ENCODE measurements at places on chromosomes 3 and 15.
A peak's percentile ranks its signal among the peaks of the same experiment; 100 is the strongest.

DNA sequence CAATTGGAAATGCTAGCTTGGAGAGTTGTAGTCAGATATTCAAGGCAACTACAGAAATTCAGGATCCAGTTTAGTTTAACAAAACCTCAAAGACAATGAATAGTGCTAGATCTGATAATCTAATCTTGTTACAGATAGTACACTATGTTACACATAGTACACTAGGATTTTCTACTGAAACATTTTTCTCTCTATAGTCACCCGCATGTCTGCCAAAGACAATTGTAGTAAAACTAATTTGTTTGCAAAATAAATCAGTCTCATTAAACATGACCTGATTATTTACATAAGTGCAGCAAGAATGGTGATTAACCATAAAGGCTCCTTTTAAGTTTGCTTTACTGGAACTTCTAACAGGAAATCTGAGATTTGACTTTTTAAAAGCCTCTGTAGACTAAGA is 52.0 kb downstream of the ILDR1 start:
- no peak for DNase-seq

GRCh38 chr15:65512189-65512588 is 5.3 kb downstream of the DPP8 start:
- DNase-seq = no peak

GRCh38 chr3:172282850-172283249 is 165.4 kb downstream of the GHSR start:
- no peak for DNase-seq

DNA sequence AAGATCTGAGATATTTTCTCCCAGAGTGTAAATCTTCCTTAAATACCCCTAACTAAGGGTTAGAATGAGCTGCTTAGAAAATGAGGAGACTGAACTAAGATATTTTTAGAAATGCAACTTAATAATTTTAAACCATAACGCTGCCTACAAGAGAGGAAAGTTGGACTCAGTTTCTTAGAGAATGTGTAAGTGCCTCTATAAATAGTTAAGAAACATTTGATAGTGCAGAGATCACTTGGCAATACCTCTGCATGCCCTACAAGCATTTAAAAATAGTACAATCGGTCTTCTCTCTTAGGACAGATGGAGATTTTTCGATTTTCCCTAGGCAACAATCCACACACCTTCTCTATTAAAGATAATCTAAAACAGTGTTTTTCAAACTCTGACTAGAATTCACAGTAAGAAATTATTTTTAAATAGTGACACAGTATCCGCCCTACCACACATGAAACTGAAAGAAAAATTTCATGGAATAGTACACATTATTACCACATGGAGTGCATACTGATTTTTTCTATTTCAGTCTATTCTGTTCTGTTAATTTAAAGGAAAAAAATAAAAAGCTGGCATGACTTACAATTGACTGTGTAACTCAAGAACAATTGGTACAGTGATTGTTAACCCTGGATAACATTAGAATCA is 83.2 kb downstream of the GADL1 start:
- DNase-seq = no peak

- DNase-seq = no peak
These were observed 26.6 kb downstream of the GABRA5 start for GRCh38 chr15:26893351-26894065.

- DNase-seq = no peak
These were observed 159.3 kb downstream of the IL1RAP start for GRCh38 chr3:190673148-190673547.

- DNase-seq = peak; percentile 27
These were observed 610 bp upstream of the SATB1 start for GRCh38 chr3:18425641-18426257.

GRCh38 chr3:193564012-193564411 is 9.3 kb upstream of the ATP13A4 start:
- DNase-seq = no peak

- no peak for DNase-seq
These were observed 1.1 kb upstream of the NPHP3 start for GRCh38 chr3:132723024-132723950.

DNA sequence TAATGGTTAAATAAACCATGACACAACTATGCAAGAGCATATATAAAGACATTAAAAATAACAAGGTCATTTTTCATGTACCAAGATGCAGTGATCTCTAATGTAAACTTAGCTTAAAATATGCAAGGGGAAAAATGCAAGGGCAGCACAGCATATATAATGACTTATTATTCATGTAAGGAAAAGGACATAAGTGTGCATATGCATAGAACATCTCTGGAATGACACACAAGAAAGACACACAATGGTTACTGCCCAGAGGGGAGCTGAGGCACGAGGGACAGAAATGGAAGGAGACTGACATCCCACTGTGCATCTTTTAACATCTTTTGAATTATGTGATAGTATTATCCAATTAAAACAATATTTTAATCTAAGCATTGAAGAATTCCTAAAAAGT is 79.0 kb downstream of the FHIT start:
- DNase-seq = no peak

GRCh38 chr3:12302564-12302963 is 13.7 kb downstream of the PPARG start:
- no peak for DNase-seq

- DNase-seq = no peak
These were observed 96.2 kb upstream of the PLCL2 start for GRCh38 chr3:16788440-16789056.

- no peak for DNase-seq
These were observed 38.5 kb downstream of the DNAJB8 start for GRCh38 chr3:128427872-128428822.

DNA sequence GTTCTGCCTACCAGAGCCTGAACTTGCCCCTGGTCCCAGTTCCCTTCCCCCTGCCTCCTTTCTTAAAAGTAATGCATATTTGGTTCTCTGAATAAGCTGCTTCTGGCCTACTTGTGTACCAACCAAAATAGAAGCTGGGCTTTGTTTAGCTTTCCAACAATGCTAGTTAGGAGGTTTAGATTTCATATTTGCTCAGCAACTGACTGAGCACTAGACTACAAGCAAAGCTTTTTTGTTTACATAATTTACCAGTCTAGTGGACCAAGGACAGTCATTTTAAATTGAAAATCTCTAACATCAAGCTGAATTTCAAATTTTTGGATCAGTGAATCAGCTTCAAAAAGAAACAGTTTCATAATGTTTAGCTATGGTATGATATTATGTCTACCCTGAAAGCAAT is 331.2 kb downstream of the ULK4 start:
- no peak for DNase-seq

- DNase-seq = no peak
These were observed 72.4 kb downstream of the TBL1XR1 start for GRCh38 chr3:177124882-177125281.

GRCh38 chr3:58287354-58287753 is 18.7 kb upstream of the RPP14 start:
- no peak for DNase-seq

GRCh38 chr15:29749365-29750086 is 72.7 kb downstream of the TJP1 start:
- no peak for DNase-seq

DNA sequence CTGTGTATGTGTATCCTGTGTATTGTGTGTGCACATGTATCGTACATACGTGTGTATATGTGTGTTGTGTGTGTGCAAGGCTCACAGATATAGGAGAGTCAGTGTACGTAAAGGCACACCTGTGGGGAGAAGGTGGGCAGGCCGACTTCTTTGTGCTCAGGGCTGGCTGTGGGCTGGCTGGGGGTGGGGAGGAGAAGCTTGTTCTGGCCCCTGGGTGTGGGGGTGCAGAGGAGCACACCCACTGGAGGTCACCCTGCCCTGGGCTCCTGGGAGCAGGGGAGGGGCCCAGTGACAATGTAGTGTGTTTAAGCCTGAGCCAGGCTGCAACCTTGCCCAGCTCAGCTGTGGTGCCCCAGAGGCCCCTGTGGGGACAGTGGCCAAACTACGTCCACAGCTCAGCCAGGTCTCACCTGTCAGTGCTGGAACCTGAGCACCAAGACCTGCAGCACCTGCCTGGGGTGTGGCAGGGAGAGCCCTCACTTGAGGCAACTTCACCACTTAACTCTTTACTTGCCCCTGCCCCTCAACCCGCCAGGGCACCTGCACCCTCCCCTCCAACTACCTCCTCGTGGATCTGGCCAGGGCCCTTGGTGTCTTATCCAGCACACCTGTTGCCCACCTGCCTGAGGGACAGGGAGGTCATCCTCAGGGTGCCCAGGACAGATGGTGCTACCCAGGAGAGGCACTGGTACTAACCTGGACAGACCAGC is 2.6 kb upstream of the HHATL start:
- no peak for DNase-seq

GRCh38 chr15:41333026-41333562 is 413 bp downstream of the NUSAP1 start:
- DNase-seq = peak; percentile 30

GRCh38 chr3:14246414-14246813 is 67.8 kb downstream of the LSM3 start:
- no peak for DNase-seq

GRCh38 chr3:108029466-108029865 is 61.4 kb downstream of the CD47 start:
- no peak for DNase-seq

DNA sequence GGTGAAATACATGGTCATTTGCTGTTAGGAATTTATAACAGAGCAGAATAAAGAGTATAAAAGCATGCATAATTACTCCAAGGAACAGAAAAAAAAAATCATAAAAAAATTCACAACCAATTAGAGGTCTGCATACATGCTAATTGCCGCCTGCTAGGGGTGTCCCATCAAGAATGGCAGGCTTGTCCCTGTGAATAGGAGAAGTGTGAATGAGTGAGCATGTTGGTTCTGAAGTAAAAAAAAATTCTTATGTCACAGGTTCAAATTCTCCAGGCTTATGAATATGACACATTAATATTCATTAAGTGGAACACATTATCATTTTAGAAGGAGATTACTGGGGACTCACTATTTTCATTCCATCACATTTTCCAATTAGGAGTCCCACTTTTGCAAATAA is 822.7 kb downstream of the NTRK3 start:
- DNase-seq = no peak

DNA sequence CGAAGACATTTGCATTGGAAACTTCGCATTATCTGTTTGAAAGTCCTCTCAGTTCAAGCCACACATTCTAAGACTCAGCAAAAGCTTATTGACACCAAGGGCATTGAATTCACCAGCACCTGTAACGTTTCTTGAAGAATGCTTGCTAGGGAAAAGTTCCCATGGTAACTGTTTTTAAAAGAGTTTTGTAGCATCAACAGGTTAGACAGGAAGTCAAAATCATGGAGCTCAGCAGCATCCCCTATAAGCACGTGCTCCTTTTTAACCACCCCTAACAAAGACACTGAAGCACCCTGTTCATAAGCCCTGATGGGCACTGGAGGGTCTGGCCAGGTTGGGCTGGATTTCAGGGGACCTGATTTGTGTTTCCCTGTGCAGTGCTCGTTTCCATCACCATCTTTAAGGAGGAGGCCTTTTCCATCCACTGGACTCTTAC is 229.7 kb upstream of the BHLHE40 start:
- no peak for DNase-seq

GRCh38 chr3:69558912-69559311 is 173.0 kb upstream of the FRMD4B start:
- no peak for DNase-seq

Data from HEK293T (cell line).